ENCODE measurements at places on chromosomes 16 and 17.

DNA sequence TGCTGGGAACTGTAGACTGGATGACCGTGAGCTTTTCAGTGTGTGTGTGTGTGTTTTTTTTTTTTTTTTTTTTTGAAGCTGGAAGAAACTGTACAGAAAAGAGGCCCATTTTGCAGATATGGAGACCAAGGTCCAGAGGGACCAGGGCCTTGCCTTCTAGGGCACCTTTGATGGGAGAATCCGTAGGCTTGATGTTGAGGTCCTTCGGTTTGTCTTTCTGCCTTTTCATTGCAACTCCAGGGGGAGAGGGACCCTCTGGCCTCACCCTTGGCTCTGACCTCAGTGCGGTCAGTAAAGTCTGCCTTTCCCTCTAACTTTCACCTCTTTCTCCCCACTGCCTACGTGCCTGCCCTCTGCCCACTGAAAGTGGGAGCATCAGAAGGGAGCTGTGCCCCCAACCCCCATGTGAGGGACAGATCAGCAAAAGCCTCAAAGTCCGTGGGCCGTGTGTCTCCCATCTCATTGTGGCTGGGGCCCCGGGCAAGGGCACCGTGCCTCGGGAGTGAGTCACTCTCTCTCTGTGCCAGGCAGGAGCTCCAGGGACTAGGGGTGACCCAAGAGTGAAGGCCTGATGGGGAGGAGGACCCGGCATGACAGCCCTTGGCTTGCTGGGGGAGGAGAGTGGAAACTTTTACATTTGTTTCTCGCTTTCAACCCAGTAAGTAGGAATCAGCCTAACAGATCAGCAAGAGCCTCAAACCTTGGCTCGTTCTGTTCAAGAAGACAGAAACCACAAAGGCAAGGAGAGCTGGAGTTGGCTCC is 123.6 kb downstream of the CMIP start:
- DNase-seq: no peak

- DNase-seq: no peak
Measured at GRCh38 chr17:27526604-27527002, 70.4 kb downstream of the KSR1 start.

GRCh38 chr16:86962913-86963312 is 354.3 kb downstream of the C16orf95 start:
- no peak for DNase-seq

DNA sequence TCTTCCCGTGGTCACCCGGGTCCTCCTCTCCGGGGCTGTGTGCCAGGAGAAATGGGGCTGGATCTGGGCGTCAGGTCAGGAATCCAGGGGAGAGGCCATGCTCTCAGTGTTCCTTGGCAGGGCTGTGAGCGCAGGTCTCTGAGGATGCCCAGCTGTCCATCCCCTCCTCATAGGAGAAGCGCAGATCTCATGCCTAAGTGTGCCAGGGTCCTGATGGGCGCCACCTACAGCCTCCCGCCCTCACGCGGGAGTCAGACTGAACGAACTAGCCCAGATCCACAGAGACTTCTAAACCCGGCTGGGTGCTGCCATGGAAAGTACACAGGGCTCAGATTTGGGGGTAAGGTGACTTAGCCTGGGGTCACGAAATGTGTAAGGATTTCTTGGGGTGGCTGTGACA is 24.3 kb downstream of the MGRN1 start:
- no peak for DNase-seq

DNA sequence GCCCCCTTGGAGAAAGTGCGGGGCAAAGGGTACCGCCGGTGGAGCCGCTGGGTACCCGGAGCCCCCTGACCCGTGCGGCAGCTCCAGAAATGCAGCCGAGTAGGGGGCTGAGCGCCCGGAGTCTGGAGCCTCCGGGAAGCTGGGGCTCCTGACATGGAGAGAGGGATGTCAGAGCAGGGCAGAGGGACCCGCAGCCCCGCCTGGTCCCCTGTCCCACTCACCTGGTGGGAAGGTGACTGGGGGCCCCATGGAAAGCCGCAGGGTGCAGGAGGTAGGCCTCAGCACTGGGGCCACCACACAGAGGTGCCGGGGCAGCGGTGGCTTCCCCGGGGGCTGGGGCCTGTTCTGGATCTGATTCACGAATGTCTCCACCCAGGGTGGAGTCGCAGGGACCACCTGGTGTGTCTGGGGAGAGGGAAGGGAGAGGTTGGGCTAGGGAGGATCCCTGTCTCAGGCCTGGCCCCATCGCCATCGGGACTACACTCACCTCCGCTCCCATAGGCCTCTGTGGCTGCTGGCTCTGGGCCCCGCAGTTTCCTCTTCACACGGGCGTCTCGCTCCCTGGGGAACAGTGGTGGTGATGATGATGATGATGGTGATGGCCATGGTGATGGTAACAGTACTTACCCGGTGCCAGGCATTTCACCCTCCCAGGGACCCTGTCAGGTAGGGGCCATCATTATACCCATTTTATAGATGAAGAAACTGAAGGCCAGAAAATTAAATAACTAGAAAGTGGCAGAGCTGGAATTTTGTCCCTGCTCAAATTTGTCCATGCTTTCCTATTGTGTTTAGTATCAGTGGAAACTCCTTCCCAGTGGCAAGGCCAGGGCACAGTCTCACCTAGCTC is 5.2 kb downstream of the TBX6 start:
- no peak for DNase-seq

- no peak for DNase-seq
Measured at GRCh38 chr17:67980456-67980855, 15.8 kb downstream of the C17orf58 start.

DNA sequence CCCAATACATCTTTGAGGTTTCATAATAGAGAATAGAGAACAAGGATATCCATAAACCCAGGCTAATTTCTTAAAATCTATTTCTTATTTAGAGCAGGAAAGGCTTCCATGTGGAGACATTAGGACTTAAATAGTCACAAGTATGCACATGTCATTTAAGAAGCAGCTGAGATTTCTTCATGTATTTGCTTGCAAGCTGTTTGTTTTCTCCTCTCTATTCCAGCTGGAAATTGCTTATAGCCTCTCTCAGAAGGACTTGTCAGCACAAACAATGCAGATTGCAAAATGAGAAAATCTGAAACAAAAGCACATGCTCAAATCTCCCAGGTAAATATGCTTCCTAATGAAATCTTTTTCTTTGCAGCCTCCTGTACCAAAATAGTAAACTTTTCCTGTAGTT is 1473.1 kb downstream of the CDH8 start:
- no peak for DNase-seq

- no peak for DNase-seq
Measured at GRCh38 chr17:74924250-74924948, at the start of gene OTOP2. Gene OTOP2 (plus strand): TSS chr17:74924273. CDS start chr17:74924633, 360 bp downstream.

DNA sequence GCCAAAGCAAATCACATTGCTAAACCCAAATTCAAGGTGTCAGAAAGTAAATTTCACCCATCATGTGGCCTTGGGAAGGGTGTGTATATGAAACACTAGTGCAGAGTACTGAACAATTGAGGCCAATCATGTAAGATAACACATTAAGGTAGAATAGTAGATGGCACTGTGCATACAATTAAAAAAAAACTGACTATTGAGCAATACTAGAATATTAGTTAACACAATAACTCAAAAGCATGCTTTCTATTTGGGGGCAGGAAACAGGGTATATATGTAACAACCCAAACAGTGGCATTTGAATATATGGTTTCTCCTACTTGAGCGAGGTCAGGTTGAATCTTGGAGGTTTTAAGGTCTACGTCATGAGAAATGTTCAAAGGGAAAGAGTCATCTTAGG is 63.0 kb upstream of the DYNLRB2 start:
- DNase-seq: no peak

DNA sequence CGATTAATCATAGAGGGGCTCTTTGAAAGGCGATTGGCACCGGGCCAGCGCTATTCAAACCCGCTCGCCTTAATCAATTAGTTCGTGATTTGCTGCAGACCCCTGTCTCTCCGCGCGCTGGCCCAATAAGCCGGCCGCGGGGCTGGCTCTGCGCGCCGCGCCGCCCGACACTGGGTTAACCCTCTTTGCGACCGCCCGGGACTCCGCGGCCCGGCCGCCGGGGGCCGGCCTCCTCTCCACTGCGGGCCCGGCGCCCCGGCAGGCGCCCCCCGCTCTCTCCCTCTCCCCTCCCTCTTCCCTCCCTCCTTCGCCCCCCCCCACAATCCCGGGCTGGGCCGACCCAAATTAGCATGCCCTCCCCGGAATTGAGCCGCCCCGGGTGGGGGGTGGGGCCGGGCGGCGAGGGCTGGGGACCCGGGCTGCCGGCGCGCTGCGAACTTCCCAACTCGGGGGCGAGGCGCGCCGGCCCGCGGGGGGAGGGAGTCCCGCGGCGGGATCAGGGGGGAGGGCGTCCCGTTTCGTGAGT is 428 bp upstream of the SALL1 start:
- no peak for DNase-seq

DNA sequence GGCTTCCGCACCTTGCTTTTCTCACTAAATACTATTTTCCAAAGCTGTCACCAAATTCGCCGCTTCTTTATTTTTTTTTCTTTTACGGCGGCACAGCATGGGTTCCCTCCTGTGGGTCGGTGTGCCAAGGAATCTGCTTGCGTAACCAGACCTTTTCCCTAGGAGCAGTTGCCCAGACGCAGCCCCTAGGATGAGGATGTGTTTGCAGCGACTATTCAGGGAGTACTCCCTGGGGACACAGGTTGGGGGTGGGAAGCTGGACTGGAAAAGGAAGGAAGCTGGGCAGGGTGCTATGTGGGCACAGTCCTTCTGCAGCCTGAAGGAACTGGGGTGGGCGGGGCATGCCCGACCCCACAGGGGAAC is 49.0 kb upstream of the ZCCHC14 start:
- no peak for DNase-seq

GRCh38 chr16:52383640-52384292 is 163.2 kb downstream of the TOX3 start:
- no peak for DNase-seq

- no peak for DNase-seq
Measured at GRCh38 chr17:77033892-77034404, 106.8 kb upstream of the SEC14L1 start.

DNA sequence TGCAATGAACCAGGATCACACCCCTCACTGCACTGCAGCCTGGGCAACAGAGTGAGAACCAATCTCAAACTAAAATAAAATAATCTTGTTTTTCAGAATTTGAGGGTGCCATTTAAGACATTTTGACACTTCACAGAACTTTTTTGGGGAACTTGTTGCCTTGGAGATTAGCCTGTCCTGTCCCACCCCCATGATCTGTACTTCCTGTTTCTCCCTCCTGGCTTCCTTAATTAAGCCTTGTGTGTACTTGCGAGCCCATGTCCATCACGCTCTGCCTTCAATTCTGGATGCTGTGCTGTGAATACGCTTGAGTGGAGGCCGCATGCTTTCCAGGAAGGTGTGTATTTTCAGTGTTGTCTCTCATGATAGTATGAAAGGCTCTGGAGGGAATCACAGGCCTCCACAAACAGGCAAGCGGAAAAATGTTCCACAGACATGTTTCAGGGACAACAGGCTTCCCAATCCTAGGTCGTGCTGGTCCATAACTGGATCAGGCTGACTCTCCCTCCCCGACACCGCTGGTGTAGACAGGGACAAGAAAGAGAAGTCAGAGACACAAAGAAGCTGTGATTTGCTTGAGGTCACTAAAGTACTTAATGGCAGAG is 56.9 kb downstream of the NOS2 start:
- DNase-seq: no peak

- DNase-seq: no peak
Measured at GRCh38 chr16:80457871-80458270, 82.9 kb upstream of the DYNLRB2 start.

- DNase-seq: no peak
Measured at GRCh38 chr16:86834451-86835035, 256.2 kb downstream of the FOXL1 start.

DNA sequence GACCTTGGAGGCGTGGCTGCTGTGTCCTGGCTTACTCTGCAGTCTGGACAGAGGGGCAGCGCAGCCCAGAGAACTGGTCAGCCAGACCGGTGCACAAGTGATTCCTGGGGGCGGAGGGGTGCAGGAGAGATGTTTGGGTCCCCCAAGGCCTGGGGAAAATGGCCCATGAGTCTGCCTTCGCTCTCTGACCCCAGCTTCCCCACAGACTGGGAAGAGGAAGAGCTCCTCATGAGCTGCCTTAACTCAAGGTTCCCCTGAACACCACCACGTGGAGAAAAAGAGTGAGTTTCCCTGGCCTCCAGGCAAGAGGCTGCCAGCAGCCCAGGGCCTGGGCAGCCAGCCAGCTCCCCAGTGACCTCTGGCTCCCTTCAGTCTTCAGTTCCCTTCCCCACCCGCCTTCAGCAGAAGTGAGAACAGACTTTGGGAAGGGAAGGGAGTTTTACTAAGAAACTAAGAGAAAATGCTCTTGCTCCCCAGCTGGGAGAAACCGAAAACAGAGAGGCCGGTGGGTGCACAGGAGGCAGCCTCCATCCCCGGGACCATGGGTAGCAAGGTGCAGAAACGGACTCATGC is 2.0 kb upstream of the C17orf99 start:
- DNase-seq: no peak

- DNase-seq: no peak
Measured at GRCh38 chr17:64202683-64203344, 60.2 kb downstream of the TEX2 start.

GRCh38 chr17:30222721-30223175 is 12.7 kb downstream of the SLC6A4 start:
- no peak for DNase-seq

DNA sequence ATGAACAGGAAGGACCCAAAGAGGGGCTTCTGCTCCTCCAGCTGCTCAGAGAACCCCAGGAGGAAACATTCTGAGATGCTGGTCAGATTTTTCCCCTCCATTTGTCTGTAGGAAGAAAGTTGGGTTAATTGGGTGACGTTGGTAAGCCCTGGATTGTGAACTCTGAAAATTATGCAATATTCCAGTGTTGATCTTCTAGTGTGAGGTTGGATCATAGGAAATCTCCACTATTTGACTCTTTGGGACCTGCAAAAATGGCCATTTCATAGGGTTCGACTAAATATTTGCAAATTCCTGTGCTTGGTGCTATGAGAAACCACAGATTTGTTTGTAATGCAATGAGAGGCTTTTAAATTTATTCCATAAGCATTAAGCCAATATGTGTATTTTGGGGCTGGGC is at the start of gene OR1G1:
Gene OR1G1, minus strand, starts transcription at position 101 of the 400 bp plus-strand sequence. Its CDS starts 0 bp downstream, at position 101.
- DNase-seq: no peak

- DNase-seq: no peak
Measured at GRCh38 chr16:27281243-27281642, 12.7 kb upstream of the NSMCE1 start.

DNA sequence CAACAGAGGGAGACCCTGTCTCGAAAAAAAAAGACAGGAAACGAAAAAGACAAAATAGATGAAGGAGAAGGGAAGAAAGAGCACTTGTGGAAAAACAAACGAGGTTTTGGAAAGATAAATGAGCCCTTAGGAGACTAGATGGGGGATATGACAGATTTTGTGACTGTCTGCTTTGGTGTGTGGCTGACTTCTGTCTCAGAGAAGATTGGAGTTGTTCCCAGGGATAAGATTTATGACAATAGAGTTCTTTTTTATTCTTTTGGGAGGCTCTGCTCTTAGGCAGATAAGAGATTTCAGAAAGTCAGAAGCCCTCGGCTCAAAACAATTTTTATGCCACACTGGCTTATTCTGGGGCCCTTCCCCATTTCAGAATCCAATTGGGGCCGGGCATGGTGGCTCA is 73.9 kb upstream of the ATF7IP2 start:
- no peak for DNase-seq

GRCh38 chr16:47470211-47470610 is 9.1 kb downstream of the PHKB start:
- no peak for DNase-seq

- DNase-seq: no peak
Measured at GRCh38 chr17:28057731-28058246, 15.3 kb downstream of the NLK start.

- no peak for DNase-seq
Measured at GRCh38 chr16:78091419-78091818, 8.0 kb upstream of the WWOX start.

- no peak for DNase-seq
Measured at GRCh38 chr16:24753000-24753399, 23.5 kb downstream of the TNRC6A start.

GRCh38 chr16:24976971-24977677 is 38.0 kb downstream of the ARHGAP17 start:
- no peak for DNase-seq
